ENCODE measurements at places on chromosomes 3 and 15.

DNA sequence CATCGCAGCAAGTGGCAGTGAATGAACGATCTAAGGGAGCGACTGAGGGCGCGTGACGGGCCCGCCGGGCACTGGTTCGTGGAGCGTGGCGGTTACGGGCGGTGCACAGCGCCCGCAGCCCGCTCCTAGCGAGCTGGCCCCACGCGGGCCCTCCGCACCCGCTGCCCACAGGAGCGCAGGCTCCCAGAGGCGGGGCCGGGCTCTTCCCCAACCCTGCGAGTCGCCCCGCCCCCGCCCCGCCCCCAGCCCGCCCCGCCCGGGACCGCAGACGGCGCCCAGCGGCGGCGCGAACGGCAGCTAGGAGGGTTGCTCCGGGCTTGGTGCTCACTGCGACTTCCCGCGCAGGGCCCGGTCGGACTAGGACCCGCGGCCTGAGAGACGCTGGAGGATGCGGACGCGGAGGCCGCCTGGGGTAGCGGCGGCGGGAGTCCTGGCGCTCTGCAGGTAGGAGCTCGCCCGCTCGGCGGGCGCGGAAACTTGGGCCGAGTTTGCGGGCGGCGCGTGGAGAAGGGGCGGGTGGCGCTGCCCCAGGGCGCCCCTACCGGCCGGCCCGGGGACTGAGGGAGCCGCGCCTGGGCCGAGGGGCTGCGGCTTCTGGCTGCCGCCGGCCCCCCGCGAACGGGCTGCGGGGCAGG is at the start of gene C15orf39:
Gene C15orf39, plus strand, starts transcription at position 267 of the 635 bp plus-strand sequence. CDS start 4,167 bp downstream, outside the sequence.
- no peak for DNase-seq

GRCh38 chr15:51619331-51620035 is 3.1 kb downstream of the DMXL2 start:
- DNase-seq: no peak

- no peak for DNase-seq
Measured at GRCh38 chr3:82506204-82506603, 744.8 kb upstream of the GBE1 start.

- DNase-seq: no peak
Measured at GRCh38 chr15:25858952-25859760, 4.0 kb downstream of the ATP10A start.

DNA sequence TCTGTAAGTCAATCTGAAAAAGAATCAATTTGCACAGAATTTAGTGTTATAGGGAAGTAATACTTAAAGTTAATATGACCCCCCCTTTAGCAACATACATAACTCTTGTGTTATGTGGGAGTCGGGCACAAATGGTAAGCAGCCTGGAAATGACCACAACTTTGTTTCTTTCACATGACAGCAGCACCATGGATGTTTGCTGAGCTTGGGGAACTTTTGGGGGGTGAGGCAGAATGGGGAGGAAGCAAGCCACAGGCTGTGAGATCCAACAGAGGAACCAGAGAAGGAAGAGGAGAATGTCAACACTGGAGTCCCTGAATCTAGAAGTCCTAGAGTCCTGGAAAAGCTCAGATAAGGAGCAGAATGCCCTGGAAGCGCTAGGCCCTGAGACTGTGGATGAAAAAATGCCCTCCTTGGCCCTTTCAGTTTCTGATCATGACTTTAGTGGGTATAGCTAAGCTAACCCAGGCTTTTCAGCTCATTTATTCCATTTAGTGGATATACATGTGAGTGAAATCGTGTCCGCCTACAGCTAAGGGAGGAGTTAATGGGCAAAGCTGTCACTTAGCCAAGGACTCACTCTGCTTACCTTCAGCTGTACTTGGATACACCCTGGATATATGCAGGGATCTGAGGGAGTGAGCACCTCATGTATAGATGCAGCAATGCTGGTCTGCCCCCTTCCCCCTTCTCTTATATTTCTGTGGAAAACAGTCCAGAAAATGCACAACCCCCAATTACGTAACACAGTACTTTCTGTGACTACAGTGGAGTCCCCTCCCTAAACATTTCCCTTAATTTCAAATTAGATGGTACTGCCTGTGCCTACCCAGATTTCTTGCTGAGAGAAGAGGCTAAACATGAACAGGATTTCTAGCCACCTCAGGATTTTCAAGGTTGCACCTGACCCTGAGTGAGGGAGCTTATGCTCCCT is 39.1 kb downstream of the CFAP91 start:
- no peak for DNase-seq

DNA sequence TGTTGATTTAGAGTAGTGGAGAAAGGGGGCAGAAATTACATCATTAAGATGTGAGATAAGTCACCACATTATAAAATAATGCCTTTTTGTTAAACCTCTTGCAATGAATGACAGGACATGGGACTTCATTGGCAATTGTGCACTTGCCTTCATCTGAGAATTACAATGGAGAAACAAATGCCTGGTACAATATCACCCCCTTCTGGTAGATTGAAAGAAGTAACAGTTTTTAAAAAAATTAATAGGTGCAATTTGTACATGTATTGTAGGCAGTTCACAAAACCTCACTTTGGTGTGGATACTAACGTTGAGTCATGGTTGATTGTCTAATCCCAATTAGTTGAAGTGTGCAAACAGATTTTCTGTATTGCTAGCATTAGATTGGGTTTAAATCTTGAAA is 4.6 kb upstream of the P2RY14 start:
- DNase-seq: peak; percentile 30

- no peak for DNase-seq
Measured at GRCh38 chr3:54861248-54862067, 66.4 kb downstream of the LRTM1 start.

GRCh38 chr3:51708216-51708845 is 1.5 kb downstream of the GRM2 start:
- no peak for DNase-seq

GRCh38 chr15:74540161-74540760 is 759 bp upstream of the ARID3B start:
- no peak for DNase-seq

GRCh38 chr3:68958932-68959331 is 26.6 kb upstream of the TAFA4 start:
- no peak for DNase-seq

- no peak for DNase-seq
Measured at GRCh38 chr3:138405486-138405885, 28.9 kb upstream of the ESYT3 start.

DNA sequence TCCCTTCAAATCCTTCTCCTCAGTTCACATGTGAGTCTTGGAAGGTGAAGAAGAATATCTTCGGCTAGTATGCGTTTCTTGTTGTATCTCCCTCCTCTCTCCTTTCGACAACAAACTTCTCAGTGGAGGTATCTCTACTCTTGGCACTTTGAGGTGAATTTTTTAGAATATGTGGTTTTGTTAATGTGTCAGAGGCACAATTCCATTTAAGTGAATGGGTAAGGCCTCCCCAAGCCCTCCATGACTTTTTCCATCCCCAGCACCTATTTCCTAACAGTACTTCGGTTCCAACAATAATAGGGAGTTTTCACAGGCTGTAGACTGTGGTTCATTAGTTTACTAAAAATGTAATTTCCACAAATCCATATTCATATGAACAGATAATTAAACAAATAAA is 74.2 kb downstream of the TM4SF4 start:
- no peak for DNase-seq

- no peak for DNase-seq
Measured at GRCh38 chr3:95923496-95924210, 890.7 kb upstream of the EPHA6 start.

DNA sequence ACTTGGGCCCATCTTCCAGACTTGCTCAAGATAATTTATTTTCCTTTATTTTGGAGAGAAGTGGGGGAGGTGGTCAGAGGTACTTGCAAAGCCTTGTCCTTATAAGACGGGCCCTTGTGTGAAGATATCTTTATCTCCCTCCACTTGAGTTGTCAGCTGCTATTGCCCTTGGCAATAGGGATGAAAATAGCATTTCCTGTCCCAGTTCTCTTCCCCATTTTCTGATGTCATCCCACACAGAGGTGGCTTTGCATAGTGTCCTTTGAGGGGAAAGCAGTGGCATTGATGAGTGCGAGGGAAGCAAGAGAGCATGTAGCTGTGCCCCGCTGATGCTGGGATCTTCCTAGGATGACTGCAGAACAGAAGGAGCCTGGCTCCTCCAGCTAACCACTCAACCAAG is 41.9 kb upstream of the TUBGCP5 start:
- DNase-seq: no peak

GRCh38 chr3:190697901-190698300 is 164.6 kb downstream of the GMNC start:
- no peak for DNase-seq

DNA sequence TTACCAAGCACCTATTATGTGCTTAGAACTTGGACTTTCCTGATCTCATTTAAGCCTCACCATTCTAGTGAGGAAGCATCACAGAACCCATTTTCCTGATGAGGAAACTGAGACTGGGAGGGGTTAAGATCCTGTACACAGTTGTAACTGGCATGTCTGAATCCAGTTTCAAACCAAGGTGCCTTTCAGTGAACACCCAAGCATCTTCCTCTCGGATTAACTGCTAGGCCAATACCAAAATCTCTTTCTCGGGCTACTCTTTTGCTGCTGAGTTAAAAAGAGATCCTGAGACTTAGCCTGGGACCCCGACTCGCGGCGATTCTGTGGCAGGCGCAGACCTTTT is 578 bp upstream of the CEMIP start:
- no peak for DNase-seq

DNA sequence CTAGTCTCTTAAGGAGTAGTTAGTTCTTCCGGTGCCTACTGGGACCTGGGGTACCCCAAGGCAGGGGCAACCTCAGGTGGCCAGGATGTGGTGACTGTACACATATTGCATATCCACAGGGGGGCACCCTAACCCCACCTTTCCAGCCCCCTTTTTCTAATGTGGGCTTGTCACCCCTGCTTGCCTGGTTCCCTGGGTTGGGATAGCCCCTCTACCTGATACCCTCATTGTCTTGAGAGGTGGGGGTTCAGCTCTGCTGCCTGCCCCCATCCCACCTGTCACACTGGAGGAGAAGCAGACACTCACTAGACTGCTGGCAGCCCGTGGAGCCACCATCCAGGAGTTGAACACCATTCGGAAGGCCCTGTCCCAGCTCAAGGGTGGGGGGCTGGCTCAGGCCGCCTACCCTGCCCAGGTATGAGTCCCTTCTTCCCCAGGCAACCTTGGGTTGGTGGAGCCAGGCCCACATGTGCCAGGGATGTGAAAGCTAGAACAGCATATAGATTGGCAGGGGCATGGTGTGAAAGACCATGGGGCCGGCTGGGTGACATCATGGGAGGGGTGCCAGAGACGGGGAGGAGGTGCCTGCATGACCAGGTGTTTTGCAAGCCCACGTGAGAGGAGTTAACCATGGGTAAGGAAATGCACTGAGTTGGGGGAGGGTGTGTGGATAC is 4.0 kb downstream of the GLYCTK start:
- no peak for DNase-seq

- DNase-seq: no peak
Measured at GRCh38 chr3:107752202-107752990, 229.6 kb downstream of the BBX start.

GRCh38 chr3:53819163-53819868 is 26.9 kb downstream of the CHDH start:
- DNase-seq: no peak

- no peak for DNase-seq
Measured at GRCh38 chr3:29937185-29937584, 656.3 kb downstream of the RBMS3 start.

GRCh38 chr3:62761711-62762110 is 113.5 kb downstream of the CADPS start:
- DNase-seq: no peak

GRCh38 chr3:126440709-126440995 is 35.0 kb downstream of the ZXDC start:
- DNase-seq: no peak

GRCh38 chr15:96354731-96355567 is 24.4 kb downstream of the NR2F2 start:
- DNase-seq: peak; percentile 53

DNA sequence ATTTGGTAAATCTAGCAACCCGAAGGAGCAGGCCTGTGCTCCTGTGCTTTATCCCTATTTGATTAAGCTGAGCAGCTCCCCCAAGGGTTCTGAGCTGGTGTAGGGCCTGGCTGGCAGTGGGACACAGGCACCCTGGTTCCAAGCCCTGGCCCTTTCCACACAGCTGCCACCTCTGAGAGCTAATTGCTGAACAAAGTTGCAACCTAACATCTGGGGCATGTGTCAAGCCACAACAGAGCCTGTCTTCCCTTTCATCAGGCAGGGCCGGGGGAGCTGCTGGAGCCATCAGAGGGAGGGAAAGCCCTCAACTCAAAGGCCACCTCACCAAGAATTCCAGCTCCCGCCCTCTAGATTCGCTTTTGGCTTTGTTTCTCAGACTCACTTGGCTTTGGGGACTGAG is 17.1 kb upstream of the MRPS22 start:
- no peak for DNase-seq

DNA sequence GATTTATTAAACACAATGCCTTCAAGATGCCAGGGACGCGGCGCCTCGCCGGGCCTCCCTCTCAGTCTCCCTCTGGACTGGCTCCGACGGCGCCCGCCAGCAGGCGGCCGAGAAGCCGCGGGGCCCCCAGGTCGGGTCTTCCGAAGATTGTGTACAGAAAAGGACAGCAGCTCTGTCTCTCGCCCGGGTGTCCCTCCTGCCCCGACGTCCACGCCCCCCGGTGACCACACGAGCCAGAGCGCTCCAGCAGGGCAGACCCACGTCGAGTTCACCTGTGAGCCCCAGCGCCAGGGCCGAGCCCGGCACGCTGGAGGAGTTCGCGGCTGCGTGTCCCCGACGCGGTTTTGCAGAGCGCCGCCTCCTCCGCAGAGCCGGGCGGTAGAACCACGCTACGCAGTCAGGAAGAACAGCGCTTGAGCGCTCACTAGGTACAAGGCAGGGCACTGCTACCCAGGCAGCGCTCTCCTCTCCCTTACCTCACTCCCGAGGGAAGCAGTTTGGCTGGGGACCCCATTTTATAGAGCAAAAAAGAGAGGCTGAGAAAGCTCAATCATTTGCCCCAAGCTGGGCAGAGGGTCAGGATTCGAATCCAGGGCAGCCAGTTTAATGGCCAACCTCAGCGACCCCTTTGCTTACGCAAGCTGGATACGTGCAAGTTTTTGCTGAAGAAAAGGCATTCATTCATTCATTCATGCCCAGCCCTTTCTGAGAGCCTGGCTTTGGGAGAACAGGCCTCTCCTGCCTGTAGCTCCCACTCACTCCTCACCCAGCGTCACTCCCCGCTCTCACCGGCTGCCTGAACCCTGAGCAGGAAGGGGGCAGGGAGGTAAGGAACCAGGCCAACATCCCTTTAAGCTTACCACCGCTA is 3.0 kb upstream of the TLE3 start:
- no peak for DNase-seq

- DNase-seq: no peak
Measured at GRCh38 chr3:37852097-37852496, 9.6 kb upstream of the CTDSPL start.
